ENCODE measurements at places on chromosomes 11 and 22.

DNA sequence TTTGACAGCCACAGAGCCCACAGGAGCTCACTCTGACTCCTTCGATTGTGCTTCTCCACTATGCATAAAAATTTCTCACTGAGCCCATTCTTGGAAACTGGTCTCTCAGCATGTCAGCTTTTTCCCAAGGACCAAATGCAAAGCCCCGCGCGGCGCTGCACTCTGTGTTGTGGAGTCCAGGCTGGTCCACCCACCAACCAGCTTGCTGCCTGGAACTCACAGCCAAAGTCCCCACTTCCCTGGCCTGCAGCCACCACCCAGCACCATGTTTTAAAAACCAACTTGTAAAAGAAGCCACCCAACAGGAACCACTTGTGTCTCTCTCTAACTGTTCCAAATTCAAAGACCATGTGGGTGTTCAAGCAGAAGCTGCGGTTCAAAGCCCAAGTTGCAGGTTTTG lies 124.4 kb downstream of the SPATA19 start:
- DNase-seq, result no peak

GRCh38 chr11:121547574-121547973 lies 94.8 kb upstream of the SORL1-AS1 start:
- no peak for DNase-seq

GRCh38 chr11:79119491-79120284 lies 321.1 kb downstream of the TENM4 start:
- no peak for DNase-seq

DNA sequence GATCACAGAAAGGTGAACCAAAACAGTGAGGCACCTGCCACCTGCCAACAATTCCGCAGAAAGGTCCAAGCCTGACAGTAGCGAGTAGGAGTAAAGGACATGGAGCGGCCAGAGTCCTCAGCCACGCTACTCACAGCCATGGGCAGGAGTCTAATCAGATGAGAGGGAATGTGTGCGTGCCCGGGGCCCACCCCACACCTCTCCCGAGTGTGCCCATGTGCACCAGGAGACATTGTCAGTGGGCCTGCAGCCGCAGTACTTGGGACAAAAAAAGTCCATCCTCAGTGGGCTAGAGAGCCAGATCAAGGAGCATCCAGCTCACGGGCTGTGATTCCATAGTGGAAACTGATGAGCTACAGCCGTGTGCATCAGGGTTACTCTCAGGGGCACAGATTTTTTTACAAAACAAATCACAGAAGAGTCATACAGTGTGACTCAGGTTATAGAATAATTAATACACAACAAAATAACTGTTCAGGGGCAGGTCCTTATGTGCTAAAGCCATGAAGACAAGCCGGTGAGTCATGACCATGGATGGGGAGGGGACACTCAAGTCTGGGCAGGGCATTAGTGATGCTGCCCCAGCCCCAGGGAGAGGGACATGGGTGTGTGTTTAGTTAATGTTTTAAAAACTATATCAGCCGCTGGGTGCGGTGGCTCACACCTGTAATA lies 12.0 kb downstream of the SART1 start:
- no peak for DNase-seq

GRCh38 chr11:2462986-2463765 lies 18.4 kb downstream of the KCNQ1 start:
- DNase-seq, result no peak

DNA sequence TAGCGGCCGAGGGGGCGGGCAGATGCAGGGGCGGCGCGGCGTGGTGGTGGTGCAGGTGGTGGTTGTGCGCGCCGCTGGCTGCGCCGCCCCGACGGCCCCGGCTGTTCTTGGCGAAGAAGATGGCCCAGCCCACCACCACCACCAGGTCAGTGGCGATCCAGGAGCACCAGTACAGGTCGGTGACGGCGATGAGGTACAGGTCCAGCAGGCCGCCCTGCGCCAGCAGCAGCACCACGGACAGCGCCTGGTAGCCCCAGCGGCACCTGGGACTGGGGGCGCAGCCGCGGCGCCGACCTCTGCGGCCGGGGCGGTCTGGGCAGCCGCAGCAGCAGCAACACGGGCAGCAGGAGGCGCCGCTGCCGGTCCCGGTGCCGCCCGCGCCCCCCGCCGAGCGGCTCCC lies 879 bp downstream of the TMEM121B start:
- no peak for DNase-seq

GRCh38 chr11:129766898-129767604 lies 48.6 kb upstream of the TMEM45B start:
- DNase-seq, result peak; percentile 25

All from SHP77 treated with DMSO at 0.1 percent for 48 hours (cell line).